ENCODE measurements at places on chromosomes 3 and 15.

DNA sequence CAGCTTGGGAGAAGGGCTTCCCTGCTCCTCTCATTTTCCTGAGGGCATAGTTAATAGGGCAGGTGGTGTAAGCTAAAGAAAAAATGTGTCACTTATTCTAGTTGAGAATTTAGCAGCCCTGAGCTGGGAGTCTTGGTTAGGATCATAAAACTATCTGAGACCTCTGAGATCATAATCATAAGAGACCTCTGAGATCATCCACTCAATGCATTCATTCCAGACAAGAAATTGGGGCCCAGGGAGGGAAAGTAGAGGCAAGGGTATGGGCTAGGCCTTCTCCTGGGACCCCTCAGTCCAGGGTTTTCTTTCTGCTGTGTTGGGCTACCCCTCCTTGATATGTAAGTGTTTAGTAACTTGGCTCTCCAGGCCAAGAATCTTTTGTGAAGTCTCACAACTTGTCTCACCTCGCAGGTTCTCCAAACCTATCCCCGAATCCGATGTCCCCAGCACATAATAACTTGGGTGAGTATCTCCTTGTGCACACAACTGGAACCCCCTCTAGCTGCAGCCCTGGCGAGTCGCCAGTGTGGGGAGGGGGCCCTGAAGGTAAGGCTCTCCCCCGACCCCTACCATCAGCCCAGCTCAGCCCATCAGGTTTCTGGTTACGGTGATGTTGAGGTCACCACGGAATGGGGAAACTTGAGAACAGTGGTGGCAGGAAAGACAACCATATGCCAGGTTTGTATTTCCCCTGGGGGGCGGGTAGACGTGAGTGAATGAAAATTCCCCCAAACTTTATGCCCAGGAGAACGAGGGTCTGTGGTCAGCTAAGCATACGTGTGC, 84.1 kb downstream of the AAGAB start:
- no peak for DNase-seq

DNA sequence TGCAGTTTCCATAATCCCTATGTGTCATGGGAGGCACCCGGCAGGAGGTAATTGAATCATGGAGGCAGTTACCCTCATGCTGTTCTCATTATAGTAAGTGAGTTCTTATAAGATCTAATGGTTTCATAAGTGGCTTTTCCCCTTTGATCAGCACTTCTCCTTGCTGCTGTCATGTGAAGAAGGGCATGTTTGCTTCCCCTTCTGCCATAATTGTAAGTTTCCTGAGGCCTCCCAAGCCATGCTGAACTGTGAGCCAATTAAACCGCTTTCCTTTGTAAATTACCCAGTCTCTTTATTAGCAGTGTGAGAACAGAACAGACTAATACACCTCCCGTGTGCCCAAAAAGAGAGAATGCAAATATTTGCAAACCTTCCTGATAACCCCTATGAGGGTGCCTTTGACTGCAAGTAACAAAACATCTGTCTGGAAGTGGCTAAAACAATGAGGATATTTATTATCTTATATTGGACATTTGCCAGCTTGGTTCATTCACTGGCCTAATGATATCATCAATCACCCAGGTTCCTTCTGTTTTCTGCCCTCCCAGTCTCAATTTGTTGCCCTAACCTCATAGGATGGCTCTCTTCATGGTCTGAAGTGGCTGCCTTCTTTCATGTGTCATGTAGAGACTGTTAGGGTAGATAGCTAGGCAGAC, 68.7 kb downstream of the BHLHE40 start:
- DNase-seq: no peak

- DNase-seq: no peak
Observed at GRCh38 chr15:48631176-48631770, 14.2 kb downstream of the FBN1 start.

DNA sequence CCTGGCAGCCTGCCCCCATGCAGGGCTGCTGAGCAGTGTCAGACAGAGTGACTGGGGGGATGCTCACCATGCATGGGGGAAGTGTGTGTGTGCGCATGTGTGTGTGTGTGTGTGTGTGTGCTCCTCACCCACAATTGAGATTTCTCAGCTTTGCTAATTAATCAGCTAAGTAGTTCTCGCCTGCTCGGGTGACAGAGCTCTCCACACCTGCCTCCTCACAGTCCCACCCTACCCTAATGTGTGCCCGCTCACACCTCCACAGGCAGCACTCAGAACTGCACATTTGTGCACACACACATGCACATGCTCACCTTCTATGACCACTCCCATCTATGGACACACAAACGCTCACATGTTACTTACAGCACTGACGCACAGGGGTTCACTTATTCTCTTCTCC, 37.3 kb downstream of the CACNA2D2 start:
- no peak for DNase-seq

DNA sequence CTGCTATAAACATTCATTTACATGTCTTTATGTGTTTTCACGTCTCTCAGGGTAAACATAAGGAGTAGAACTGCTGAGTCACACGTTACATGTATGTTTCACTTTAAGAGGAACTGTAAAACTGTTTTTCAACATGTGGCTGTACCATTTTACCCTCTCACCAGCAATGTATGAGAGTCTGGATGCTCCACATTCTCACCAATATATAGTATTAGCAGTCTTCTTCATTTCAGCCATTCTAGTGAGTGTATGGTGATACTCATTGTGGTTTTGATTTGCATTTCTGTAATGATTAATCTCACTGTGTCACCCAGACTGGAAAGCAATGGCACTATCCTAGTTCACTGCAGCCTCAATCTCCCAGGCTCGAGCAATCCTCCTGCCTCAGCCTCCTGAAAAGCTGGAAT, 37.1 kb downstream of the PHC3 start:
- no peak for DNase-seq

DNA sequence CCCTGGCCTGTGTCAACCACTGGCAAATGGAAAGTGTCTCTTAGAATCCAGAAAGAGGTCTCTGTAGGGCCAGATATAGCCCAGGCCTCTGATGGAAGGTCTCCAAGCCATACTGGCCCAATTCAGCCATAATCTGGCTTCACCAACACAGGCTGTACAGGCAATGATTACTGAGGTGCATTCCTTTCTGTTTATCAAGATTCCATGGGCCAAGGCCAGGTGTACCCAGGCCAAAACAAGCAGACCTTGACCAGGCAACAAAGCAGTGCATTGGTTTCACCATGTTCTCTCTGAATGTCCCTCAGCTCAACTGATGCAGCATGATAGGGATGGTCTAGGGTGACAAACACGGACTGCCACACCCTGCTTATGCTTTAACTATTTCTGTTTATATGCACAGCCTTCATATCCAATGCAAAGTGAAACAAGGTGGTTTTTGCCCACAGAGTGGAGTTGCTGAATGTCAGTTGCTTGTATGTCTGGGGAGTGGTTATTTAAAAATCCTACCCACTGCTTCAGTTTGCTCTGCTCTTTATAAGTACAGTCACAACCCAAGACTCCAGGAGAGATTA, 25.2 kb downstream of the CCNL1 start:
- DNase-seq: no peak
